ENCODE measurements at places on chromosomes 4 and X.

DNA sequence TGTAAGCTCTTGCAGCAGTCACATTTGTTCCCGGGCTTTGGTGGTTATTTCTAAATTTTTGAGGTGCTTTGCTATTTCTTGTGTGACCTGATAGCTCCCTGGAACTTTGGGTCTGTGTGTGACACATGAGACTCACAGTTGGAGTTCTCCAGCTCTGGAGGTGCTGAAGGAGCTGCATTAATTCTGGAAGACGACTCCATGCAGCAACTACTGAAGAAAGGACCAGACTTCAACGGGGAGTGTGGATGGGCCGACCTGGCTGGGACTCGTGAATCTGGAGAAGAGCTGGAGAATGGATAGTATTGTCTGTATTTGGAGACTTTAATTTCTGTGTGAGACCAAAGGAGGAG, 1.5 kb downstream of the MRFAP1 start:
- no peak for DNase-seq

GRCh38 chr4:102869569-102870197, 891 bp downstream of the CISD2 start:
- DNase-seq = no peak

- DNase-seq = no peak
These were observed 8.9 kb downstream of the ZNF330 start for GRCh38 chr4:141229408-141230101.

DNA sequence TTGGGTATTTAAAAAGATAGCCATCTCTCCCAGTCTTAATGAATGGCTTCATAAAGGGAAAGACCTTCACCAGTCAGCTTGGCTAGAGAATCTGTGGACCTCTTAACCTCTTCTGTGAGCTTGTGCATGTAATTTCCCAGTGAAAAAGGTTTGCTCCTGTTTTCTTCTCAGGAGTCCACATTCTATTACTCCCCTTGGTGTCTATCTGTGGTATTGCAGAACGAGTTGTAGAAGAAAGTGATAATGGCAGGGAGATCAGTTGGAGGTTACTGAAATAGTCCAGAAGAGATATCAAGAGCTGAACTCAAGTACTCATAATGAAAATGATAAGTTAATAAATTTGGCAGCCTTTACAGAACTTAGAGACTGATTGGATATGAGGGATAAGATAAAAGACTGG, 16.5 kb upstream of the VAMP7 start:
- no peak for DNase-seq

- no peak for DNase-seq
These were observed 113.5 kb downstream of the VSIG4 start for GRCh38 chrX:65926095-65927019.

- DNase-seq = no peak
These were observed 17.7 kb downstream of the SMS start for GRCh38 chrX:21958187-21958586.

- no peak for DNase-seq
These were observed 102.0 kb downstream of the ARSF start for GRCh38 chrX:3143043-3143799.

DNA sequence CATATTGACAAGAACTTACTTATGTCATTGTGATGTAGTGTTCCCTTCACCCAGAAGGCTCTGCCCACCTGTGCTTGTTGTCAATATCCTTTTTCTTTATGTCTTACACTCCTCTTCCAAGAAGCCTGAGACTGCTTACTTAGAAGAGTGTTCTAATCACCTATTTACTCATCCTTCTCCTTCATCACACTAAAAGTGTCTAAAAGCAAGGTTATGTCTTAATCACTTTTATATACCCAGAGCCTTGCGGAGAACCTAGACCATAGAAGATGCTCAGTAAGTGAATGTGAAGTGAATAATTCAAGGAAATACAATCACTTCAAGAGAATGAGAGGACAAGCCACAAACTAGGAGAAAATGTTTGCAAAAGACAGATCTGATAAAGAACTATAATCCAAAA, 177.6 kb upstream of the S100G start:
- DNase-seq = no peak

DNA sequence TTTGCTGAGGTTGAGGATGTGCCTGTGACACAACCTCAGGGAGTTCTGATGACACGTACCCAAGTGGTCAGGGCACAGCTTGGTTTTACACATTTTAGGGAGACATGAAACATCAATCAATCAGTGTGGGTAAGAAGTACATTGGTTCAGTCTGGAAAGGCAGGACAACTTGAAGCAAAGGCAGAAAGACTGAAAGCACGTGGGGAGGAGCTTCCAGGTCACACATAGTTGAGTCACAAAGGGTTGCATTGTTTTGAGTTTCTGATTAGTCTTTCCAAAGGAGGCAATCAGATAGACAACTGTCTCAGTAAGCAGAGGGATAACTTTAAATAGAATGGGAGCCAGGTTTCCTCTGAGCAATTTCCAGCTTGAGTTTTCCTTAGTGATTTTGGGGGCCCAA, 1910.0 kb upstream of the AGA start:
- no peak for DNase-seq

GRCh38 chr4:40395908-40396793, 61.0 kb downstream of the CHRNA9 start:
- DNase-seq = no peak

- no peak for DNase-seq
These were observed 8.3 kb downstream of the GPRIN3 start for GRCh38 chr4:89299153-89299791.

- no peak for DNase-seq
These were observed 57.2 kb downstream of the USP38 start for GRCh38 chr4:143241892-143242291.

- DNase-seq = no peak
These were observed 1.6 kb upstream of the ASB5 start for GRCh38 chr4:176270669-176271068.

Data from vagina (tissue), 2 donors.